ENCODE measurements at places on chromosomes 7 and 10.

GRCh38 chr10:34433241-34434076 is 381.6 kb downstream of the PARD3 start:
- DNase-seq: no peak

DNA sequence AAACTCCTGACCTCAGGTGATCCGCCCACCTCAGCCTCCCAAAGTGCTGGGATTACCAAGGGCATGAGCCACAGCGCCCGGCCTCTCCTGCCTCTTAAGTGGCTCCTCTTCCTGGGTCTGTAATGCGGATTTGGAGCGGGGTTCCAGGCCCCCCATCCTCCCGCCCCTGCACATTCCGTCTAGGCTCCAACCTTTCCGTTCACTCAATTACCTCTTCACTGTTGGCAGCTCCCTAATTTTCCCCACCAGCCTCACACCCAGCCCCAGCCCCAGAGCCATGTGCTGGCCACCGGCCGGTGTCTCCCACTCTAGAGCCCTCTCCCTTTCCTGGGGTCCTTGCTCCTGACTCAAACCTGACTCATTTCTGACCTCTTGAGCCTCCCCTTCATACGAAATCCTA is 16.6 kb downstream of the ASB13 start:
- DNase-seq: no peak

DNA sequence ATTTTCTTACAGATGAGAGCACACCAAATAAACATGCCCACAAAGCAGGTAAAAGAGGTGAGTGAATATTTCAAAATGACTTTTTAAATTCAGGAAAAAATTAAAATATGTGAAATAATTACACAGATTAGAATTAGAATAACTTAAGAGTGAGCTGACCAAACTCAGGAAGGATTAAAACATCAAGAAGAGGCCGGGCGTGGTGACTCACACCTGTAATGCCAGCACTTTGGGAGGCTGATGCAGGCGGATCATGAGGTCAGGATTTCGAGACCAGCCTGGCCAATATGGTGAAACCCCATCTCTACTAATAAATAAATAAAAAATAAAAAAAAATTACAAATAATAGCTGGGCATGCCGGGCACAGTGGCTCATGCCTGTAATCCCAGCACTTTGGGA is 140.1 kb downstream of the REEP3 start:
- no peak for DNase-seq

- DNase-seq: no peak
Measured at GRCh38 chr7:72235351-72235750, 176.8 kb downstream of the CALN1 start.

- DNase-seq: no peak
Measured at GRCh38 chr10:22475651-22476600, 130.6 kb downstream of the SPAG6 start.
